ENCODE measurements at places on chromosomes 4 and X. TPM values are rescaled to one million over a fixed set of nuclear protein-coding genes. Genes with fewer than 3 reads are reported as not detected.

DNA sequence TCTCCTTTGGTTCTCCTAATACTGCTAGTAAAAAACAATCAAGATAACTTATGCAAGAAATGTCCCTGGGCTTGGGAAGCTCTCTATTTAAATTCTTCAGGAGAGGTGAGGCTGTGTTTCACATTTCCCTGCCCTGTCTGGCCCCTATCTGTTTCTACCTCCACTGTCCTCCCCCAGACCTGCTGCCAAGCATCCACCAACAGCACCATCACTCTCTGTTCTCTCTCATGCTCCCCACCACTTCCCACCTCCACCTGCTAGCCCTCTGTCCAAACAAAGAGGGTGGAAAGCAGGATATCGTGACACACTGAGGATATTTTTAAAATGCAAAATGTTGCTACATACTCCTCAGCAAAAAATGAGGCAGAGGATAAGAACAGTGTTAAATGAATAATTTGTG, 88.4 kb upstream of the NAP1L5 start:
- DNase-seq, result no peak

DNA sequence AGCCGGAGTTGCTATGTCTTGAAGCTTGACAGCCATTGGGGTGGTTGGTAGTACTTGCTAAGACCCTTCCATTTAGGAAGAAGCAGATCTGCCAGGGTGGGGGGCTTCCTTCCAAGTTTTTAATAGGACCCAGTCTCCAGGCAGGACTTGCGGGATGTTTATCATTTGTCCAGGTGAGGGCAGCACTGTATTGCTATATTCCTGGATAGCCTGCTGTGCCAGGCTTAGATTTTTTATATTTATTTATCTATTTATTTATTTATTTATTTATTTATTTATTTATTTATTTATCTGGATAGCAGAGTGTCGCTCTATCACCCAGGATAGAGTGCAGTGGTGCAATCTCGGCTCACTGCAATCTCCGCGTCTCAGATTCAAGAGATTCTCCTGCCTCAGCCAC, 87.4 kb upstream of the CT45A1 start:
- no peak for DNase-seq

GRCh38 chr4:142467088-142467487, 379.0 kb downstream of the INPP4B start:
- DNase-seq, result no peak

- DNase-seq, result no peak
Observed at GRCh38 chr4:108181704-108182103, 13.0 kb upstream of the LEF1 start.

DNA sequence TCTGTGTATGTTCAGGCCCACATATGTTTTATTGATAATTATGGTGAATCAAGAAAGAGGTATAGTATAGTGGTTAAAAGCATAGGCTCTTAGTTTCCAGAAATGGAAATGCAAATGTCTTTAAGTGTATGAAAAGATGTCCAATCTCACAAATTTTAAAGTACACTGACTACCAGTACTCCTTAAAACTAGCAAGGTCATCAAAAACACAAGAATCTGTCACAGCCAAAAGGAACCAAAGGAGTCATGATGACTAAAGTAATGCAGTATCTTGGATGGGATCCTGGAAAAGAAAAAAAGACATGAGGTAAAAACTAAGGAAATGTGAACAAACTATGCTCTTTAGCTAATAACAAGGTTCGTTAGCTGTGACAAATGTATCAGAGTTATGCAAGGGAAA, 661 bp upstream of the RBM41 start:
- DNase-seq, result no peak

GRCh38 chr4:183337833-183338232, 15.6 kb upstream of the CLDN24 start:
- DNase-seq, result no peak

GAGE1 gene
- total RNA-seq, result not detected

GBA3 gene
- 0.47 TPM for total RNA-seq

IQSEC2 gene
- total RNA-seq, result 13.2 TPM

SHROOM4 gene
- 54.7 TPM for total RNA-seq

ASB12 gene
- total RNA-seq, result not detected

NMU gene
- total RNA-seq, result not detected

DNA sequence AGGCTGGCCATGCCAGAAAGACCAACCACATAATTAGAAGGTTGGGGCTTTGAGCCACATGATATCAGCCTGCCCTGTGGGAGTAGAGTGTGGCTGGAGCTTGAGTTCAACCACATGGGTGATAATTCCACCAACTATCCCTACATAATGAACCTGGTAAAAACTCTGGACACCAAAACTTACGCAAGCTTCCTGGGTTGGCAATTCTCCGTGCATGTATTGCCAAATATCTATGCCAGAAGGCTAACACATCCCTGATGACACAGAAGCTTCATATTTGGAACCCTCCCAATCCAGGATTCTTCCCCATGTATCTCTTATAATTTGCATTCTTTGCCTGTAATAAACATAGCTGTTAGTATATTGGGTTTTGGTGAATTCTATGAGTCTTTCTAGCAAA, 68.2 kb downstream of the FUNDC1 start:
- no peak for DNase-seq

- DNase-seq, result no peak
Observed at GRCh38 chrX:70481471-70482270, 37.0 kb downstream of the DLG3 start.

MGAT4D gene
- total RNA-seq, result not detected

DDX60 gene
- 9.2 TPM for total RNA-seq

- DNase-seq, result no peak
Observed at GRCh38 chr4:163611784-163612445, 117.4 kb downstream of the TMA16 start.

GRCh38 chr4:84877051-84877833, 89.2 kb downstream of the WDFY3 start:
- DNase-seq, result no peak

DNA sequence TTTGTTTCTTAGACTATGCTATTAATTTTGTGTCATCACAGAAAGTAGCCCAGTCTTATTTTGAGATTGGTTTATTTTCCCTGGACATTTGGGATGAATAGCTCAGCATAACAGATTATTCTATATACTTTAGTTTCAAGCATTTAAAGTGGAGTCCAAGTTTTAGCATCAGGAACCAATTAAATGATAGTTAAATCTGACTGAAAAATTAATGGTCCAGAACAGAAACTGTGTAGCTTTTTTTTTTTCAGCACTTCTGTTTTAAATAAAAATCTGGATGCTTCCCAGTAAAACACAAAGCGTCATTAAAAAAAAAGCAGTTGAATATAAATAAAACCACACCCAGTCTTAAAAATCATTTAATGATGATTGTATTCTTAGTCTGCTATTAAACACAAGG, 59.4 kb upstream of the PITX2 start:
- no peak for DNase-seq

Measured in omental fat pad (tissue), 4 donors.